ENCODE measurements at places on chromosomes 2 and 18. TPM values are rescaled to one million over a fixed set of nuclear protein-coding genes. Genes with fewer than 3 reads are reported as not detected.

DNA sequence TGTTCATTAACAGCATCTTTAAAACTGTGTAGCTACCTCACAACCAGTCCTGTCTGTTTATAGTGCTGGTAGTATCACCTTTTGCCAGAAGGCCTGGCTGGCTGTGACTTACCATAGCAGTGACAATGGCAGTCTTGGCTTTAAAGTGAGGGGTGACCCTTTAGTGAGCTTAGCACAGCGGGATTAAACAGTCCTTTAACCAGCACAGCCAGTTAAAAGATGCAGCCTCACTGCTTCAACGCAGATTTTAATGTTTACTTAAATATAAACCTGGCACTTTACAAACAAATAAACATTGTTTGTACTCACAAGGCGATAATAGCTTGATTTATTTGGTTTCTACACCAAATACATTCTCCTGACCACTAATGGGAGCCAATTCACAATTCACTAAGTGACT lies 7.0 kb downstream of the RRM2 start:
- no peak for DNase-seq

- peak; percentile 47 for DNase-seq
These were observed 47.6 kb upstream of the GPC1 start for GRCh38 chr2:240387669-240388358.

IL1A gene
- total RNA-seq: not detected

ATL2 gene
- total RNA-seq: 68.1 TPM

- DNase-seq: no peak
These were observed 62.9 kb downstream of the EML4 start for GRCh38 chr2:42232024-42232423.

DNA sequence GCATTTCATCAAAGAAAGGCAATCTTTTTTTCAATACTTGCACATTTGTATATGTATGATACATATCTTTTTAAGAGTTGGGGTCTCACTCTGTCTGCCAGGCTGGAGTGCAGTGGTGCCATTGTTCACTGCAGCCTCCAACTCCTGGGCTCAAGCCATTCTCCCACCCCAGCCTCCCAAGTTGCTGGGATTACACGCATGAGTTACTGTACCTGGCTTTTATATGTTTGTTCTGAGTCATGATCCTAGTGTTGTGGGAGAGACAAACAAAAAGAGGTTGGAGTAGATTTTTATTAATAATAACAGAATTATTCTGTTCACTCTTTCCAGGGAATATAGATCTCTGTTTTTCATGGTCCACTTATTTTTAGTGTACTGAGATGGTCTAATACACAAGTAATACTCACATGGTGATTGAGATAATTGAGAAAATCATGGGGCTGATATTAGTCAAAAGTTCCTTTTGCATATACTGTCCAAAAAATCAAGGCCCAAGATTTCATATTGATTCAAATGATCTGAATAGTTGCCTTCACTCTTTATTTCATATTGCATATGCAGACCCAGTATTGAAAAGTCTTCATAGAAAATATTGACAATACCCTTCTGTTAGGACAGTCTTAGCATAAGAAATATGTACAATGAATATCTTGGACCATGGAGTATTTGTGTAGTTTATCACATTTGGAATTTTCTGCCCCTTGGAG lies 138.3 kb downstream of the FMNL2 start:
- DNase-seq: no peak

GRCh38 chr2:223897669-223898330 lies 47.3 kb downstream of the WDFY1 start:
- no peak for DNase-seq

AP1S3 gene
- total RNA-seq: 1.6 TPM

- DNase-seq: no peak
These were observed 43.3 kb downstream of the KCNH7 start for GRCh38 chr2:162795312-162795711.

DNA sequence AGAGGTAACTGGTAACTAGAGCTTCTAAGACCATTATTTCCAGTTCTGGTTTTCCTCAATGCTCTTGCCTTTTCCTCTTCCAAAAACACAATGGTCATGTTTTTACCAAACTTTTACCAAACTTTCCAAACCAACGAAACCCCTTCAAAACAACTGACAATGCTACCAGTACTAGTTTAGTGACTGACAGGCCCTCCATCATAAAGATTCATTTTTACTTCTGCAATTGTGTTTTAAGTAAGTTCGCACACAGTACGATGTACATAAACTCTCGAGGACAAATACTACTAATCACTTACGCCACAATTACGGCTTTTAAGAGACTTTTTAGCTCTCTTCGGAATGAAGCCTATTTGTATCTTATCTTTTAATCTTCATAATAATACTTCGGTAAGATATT lies 900 bp downstream of the C18orf32 start:
- DNase-seq: no peak

COL5A2 gene
- total RNA-seq: 66.9 TPM

DNA sequence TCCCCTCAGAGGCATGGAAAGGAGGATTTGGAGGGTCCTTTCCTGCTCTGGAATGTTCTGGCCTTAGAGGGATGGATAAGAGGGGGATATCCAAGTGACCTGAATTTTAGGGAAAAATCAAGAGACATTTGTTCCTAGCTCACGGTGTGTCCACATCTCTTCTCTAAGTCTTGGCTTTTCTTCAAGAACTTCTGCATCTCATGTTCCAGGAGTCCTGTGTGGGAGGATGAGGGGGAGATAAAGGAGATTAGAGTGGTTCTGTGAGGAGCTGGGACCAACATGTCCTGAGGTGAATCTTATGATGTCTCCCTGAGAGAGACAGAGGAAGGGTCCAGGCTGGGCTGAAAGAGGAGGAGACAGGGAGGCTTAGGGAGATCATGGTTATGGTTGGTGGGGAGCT lies 11.7 kb downstream of the EMX1 start:
- peak; percentile 4 for DNase-seq

DNA sequence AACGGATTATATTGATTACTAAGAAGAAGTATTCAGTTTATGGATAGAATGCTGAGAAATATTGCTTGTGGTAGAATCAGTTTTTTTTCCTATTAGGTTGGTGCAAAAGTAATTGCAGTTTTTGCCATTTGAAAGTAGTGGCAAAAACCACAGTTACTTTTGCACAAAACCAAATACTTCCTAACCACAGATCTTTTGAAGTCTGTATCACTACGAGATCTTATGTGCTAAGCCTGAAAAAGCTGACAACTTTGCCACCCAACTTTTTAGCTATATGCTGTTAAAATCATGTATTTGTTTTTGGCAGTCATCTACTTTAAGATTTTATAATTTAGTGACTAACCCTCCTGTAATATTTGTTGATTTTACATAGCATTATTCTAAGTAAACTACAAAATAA lies 24.6 kb downstream of the DNAJC10 start:
- DNase-seq: no peak

PIEZO2 gene
- total RNA-seq: 2.7 TPM

DNA sequence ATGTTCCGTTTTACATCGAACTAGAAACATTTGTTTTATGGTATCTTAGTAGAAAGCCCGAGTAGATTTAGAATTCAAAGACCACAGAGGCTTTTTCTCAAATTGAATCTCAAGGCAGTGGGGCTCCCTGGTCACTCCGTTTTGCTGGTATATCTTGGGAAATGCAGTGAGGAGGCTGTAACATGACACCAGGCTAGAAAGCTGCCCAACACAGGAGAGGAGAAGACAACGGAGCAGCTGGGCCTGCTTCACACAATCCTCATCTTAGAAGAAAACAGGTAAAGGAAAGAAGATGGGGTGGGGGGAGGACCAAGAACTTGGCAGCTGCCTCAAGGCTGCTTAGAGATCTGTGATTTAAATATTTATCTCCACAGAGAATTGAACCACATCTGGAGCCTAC lies 38.3 kb upstream of the EPB41L3 start:
- DNase-seq: no peak

Measured in omental fat pad (tissue), 4 donors.